ENCODE measurements at places on chromosomes 3 and 15.

DNA sequence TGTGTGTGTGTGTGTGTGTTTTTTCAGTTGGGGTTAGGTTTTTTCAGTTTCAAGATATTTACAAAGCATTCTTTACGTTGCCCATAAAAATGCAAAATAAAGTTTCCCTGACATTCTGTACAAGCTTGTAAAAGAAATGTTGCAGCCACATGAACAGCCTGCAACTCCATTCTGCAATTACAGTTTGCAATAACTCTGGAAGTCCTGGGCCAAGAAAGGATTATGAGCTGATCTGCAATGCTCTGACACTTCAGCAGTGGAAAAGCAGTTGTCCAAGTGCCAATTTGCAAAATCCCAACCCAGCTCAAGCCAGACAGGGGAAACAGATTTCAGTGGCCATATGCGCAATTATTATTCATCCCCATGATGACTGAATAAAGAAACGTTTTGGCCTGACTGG lies 322.1 kb downstream of the MEX3B start:
- peak overlapping the region; percentile 80 for H3K27ac ChIP-seq
- H3K27me3 ChIP-seq = no peaks in the 10 kb centered on the region
- H3K4me1 ChIP-seq = peaks cover 21% of the 10 kb centered on the region
- peak overlapping the region; percentile 8 for H3K4me3 ChIP-seq
- H3K36me3 ChIP-seq = peaks cover 16% of the 10 kb centered on the region

DNA sequence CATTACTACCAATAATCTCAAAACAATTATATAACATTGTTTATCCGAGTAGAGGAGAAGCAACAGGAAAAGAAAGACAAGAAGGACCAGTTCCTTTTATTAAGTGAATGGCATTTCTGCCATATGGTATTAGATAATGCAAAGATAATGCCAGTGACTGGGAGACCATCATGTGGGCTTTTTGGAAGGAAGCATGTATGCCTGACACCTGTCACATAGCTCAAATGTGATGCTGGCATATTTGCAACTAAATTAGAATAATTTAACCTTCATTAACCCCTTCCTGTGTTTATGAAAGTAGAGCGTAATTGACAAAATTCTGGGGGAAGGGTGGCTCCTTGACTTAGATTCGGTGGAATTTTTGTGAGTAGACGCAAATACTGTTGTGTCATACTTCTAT lies 733.0 kb downstream of the TUSC7 start:
- peaks cover 14% of the 10 kb centered on the region for H3K4me1 ChIP-seq
- peaks cover 15% of the 10 kb centered on the region for H3K27me3 ChIP-seq
- H3K36me3 ChIP-seq = no peaks in the 10 kb centered on the region
- H3K27ac ChIP-seq = no peak overlapping the region
- no peak overlapping the region for H3K4me3 ChIP-seq

- no peak for DNase-seq
- H3K27me3 ChIP-seq = no peaks in the 10 kb centered on the region
- H3K4me3 ChIP-seq = no peak overlapping the region
- H3K27ac ChIP-seq = peak overlapping the region; percentile 96
Observed at GRCh38 chr15:67050062-67050461, 15.3 kb upstream of the SMAD3 start.

DNA sequence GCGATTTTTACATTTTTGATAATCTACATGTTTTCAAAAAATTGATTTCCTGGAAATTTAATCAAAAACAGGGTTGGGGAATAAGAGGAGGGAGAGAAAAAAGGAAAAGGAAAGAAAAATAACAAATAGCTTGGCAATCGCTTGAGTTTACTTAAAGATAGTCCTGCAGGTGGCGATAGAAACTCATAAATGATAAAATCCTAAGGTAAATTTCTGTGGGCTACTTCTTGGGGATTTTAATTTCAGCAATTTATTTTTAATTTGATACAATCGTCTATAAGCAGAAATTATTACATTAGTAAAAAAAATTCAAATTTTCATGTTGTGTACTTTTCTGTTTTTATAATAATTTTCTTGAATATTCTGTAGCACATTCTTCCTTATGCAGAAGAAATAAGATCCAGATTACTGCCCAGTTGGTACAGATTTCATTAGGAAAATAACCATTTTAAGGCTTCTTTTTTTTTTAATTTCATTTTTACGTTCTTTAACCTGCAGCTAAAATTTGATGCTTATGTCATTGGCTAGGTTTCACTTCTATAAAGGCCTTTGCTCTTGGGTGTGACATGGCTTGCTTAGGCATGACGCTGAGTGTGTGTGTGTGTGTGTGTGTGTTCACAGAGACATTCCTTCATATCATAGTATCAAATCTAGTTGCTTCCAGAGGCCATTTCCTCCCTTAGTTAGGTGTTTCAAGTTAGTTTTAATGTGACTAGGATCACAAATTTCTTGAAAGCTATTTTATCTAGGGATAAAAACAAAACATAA lies 181.8 kb downstream of the MCTP2 start:
- H3K27me3 ChIP-seq = no peaks in the 10 kb centered on the region
- no peak for DNase-seq
- H3K27ac ChIP-seq = no peak overlapping the region

DNA sequence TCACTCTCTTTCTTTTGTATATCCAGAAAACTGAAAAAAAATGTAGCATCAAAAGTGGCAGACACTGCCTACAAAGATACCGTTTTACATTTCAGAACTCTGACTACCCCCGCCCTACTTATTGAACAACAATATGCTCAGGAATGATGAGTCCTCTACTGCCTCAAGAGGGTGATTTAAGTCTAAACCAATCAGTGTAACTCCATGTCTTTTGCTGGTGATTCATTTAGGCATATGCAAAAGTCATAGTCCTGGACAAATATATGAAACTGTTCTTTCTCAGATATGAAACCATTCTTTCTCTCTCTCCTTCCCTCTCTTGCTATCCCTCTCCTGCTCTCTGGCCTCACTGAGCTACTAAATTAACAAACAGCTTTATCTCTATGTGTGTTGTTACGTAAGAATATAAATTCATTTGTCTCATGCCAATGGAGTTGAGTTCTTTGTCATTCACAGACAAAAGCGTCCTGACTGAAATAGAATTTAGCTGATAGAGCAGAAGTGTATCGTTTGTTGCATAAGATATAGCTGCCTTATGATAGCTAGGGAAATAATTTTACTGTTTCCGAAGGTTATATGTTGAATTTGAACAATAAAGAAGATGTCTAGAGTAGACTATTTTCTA lies 133.7 kb upstream of the OSTN start:
- no peak overlapping the region for H3K27ac ChIP-seq
- no peak overlapping the region for H3K4me3 ChIP-seq
- DNase-seq = no peak
- H3K27me3 ChIP-seq = peaks cover 4% of the 10 kb centered on the region
- no peaks in the 10 kb centered on the region for H3K4me1 ChIP-seq

DNA sequence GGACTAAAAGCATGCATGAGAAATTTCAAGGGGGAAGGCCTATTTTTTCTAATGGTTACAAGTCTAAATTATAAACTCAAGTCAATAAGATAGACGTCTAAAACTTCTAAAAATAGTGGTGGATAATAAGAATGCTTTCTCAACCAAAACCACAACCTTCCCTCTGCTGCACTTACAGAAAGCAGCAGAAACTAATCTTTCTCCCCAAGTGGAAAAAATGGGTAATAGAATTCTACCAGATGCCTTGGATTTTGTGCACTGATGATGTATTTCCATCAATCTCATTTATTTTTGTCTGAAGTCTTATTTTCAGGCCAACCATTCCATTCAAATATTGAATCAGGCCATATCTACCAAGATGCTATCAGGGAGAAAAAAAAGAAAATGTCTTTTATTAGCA lies 344.7 kb downstream of the NEK10 start:
- H3K27ac ChIP-seq = no peak overlapping the region
- no peak overlapping the region for H3K4me3 ChIP-seq
- H3K36me3 ChIP-seq = no peaks in the 10 kb centered on the region
- no peaks in the 10 kb centered on the region for H3K27me3 ChIP-seq
- no peaks in the 10 kb centered on the region for H3K4me1 ChIP-seq
- DNase-seq = no peak

DNA sequence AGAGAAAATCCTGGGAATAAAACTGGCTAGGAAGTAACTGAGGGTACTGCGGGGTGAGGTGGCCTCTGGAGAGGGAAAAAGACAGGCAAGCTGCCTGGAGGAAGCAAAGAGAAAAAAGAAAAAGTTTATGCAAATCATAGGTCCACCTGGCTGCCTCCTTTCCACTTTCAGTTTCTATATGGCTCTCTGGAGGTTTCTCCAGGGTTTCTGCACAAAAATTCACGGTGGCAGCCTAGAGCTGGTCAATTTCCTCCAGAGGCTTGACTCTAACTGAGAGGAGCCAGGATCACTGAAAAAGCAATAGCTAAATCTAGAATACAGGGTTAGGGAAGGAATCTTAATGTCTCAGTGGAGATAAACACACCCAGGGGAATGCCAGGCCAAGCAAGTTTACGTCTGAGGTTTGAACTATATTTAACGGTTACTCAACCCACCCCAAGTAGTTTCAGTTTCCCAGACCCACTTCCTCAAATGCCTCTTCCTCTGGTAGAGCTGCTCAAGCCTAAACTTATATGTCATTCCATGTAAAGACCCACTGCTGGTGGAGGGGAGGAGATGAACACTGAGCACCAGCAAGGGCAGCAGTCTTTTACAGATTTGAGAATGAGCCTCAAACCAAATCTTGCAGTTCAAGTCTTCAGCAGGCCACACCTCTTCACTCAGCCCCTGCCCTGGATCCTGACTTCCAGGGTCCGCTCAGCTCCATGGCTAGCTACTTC lies 5.7 kb downstream of the LYSMD2 start:
- no peak overlapping the region for H3K4me3 ChIP-seq
- H3K36me3 ChIP-seq = no peaks in the 10 kb centered on the region
- DNase-seq = no peak
- H3K4me1 ChIP-seq = peaks cover 15% of the 10 kb centered on the region

- H3K4me1 ChIP-seq = no peaks in the 10 kb centered on the region
- H3K36me3 ChIP-seq = no peaks in the 10 kb centered on the region
- H3K27me3 ChIP-seq = peaks cover 13% of the 10 kb centered on the region
- H3K27ac ChIP-seq = no peak overlapping the region
Observed at GRCh38 chr3:131242201-131242600, 139.4 kb upstream of the NUDT16 start.

GRCh38 chr3:65448120-65448519 lies 590.6 kb downstream of the MAGI1 start:
- peaks cover 2% of the 10 kb centered on the region for H3K36me3 ChIP-seq
- no peaks in the 10 kb centered on the region for H3K27me3 ChIP-seq
- DNase-seq = no peak
- H3K4me3 ChIP-seq = no peak overlapping the region
- peaks cover 21% of the 10 kb centered on the region for H3K4me1 ChIP-seq
- H3K27ac ChIP-seq = no peak overlapping the region

- no peak for DNase-seq
- H3K27me3 ChIP-seq = no peaks in the 10 kb centered on the region
- no peak overlapping the region for H3K27ac ChIP-seq
- peaks cover under 1% of the 10 kb centered on the region for H3K4me1 ChIP-seq
- no peaks in the 10 kb centered on the region for H3K36me3 ChIP-seq
- no peak overlapping the region for H3K4me3 ChIP-seq
Observed at GRCh38 chr15:29260896-29261295, 8.7 kb downstream of the NSMCE3 start.

DNA sequence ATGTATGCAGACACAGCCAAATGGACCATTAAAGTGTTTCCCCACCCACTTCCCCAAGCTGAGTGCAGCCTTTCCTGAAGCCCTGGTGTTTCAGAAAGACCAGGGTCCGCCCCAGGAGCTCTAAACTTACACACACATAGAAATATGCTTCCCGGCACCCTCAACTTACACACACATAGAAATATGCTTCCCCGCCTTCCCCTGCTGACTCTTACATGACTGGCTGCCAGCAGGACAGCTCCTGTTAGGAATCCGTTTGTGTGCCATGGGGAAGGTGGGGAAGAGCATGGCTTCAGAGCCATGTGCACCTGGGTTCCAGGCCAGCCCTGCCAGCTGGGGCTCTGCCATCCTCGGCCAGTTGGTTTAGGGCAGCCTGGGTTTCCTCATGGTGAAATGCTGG lies 3.6 kb downstream of the CLEC3B start:
- DNase-seq = no peak
- H3K27me3 ChIP-seq = peaks cover 40% of the 10 kb centered on the region
- H3K4me3 ChIP-seq = no peak overlapping the region

DNA sequence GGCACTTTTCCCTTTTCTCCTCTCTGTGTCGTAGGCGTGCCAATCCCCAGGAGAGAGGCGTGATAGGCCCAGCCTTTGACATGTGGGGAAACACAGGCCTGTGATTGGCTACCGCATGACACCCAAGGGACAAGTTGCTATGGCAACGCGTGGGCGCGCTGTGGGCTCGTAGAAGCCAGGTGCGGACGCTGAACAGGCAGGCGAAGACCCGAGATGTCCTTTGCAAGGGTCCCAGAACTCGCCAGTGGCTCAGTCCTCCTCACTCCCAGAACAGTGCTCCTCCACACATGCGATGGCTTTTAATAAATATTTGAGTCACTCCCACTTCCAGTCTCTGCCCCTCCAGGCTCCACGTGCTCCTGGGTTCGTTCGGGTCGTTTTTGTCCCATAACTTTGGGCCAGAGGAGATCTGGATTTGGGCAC lies 4.2 kb downstream of the SLC51B start:
- peak overlapping the region; percentile 21 for H3K27ac ChIP-seq
- no peaks in the 10 kb centered on the region for H3K27me3 ChIP-seq
- no peaks in the 10 kb centered on the region for H3K36me3 ChIP-seq
- peak; percentile 75 for DNase-seq
- peak overlapping the region; percentile 43 for H3K4me3 ChIP-seq
- peaks cover 14% of the 10 kb centered on the region for H3K4me1 ChIP-seq

GRCh38 chr3:108936924-108937689 lies 16.6 kb downstream of the GUCA1C start:
- H3K27ac ChIP-seq = no peak overlapping the region
- H3K36me3 ChIP-seq = no peaks in the 10 kb centered on the region
- DNase-seq = no peak
- H3K27me3 ChIP-seq = no peaks in the 10 kb centered on the region
- H3K4me1 ChIP-seq = peaks cover 26% of the 10 kb centered on the region
- no peak overlapping the region for H3K4me3 ChIP-seq

DNA sequence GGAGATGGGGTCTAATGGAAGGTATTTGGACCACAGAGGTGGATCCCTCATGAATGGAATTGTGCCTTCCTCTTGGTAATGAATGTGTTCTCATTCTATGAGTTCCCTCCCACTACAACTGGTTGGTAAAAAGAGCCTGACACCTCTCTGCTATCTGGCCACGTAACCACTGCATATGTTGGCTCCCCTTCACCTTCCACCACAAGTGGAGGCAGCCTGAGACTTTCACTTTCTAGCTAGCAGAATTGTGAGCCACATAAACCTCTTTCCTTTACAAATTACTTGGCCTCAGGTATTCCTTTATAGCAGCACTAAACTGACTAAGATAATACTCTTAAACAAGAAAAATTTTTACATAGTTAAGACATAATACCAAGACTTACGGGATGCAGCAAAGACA lies 155.3 kb downstream of the NR1I2 start:
- H3K27me3 ChIP-seq = no peaks in the 10 kb centered on the region
- no peak overlapping the region for H3K4me3 ChIP-seq
- no peak overlapping the region for H3K27ac ChIP-seq
- no peak for DNase-seq
- peaks cover 11% of the 10 kb centered on the region for H3K4me1 ChIP-seq
